Iris pigment epithelial cell (primary cell): ENCODE measurements at places on chromosomes 1 and 21.
A peak's percentile ranks its signal among the peaks of the same experiment; 100 is the strongest.

- peak; percentile 52 for DNase-seq
Measured at GRCh38 chr1:31239653-31240241, at the start of gene NKAIN1. NKAIN1 (minus strand) TSS chr1:31239887; CDS start chr1:31239547, 340 bp downstream.

DNA sequence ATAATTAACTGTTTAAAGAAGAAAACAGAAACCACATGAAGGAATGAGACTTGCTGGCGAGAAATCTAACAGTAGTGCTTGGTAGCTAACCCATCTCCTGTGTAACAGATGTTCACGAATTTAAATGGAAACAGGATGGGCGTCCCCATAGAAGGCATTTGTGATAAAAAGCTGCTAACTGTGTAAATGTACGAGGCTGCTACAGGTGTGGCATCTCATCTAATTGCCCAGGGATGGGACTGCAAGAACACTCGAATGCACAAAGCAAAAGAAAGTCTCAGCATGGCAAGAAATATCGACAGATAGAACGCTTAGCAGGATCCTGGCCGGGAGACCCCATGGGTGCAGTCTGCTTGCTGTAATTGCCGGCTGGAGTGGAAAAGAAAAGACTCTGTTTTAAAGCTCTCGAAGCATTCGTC is 112.7 kb downstream of the RUNX1 start:
- DNase-seq = no peak

DNA sequence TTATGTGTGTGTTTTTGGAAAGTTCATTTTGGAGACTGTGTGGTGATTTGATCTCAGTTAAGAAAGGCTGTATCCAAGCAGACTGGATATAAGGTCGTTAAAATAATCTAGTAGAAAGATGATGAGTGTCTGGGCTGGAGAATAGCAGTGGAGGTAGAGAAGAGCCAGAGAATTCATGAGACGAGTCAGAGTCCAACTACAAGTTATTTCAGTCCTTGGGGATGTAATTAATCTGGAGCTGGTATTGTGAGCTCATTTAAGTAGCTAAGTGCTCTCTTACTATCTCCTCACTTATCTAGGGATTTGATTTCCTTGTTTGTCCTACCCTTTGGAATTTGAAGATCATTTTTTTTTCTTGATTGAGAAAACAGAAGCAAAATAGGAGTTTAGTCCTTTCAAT is 1219.0 kb upstream of the ADGRL4 start:
- no peak for DNase-seq

GRCh38 chr21:31387560-31388186 is 43.6 kb upstream of the TIAM1 start:
- no peak for DNase-seq

GRCh38 chr21:34545079-34545884 is 33.3 kb upstream of the KCNE1 start:
- DNase-seq = peak; percentile 60

DNA sequence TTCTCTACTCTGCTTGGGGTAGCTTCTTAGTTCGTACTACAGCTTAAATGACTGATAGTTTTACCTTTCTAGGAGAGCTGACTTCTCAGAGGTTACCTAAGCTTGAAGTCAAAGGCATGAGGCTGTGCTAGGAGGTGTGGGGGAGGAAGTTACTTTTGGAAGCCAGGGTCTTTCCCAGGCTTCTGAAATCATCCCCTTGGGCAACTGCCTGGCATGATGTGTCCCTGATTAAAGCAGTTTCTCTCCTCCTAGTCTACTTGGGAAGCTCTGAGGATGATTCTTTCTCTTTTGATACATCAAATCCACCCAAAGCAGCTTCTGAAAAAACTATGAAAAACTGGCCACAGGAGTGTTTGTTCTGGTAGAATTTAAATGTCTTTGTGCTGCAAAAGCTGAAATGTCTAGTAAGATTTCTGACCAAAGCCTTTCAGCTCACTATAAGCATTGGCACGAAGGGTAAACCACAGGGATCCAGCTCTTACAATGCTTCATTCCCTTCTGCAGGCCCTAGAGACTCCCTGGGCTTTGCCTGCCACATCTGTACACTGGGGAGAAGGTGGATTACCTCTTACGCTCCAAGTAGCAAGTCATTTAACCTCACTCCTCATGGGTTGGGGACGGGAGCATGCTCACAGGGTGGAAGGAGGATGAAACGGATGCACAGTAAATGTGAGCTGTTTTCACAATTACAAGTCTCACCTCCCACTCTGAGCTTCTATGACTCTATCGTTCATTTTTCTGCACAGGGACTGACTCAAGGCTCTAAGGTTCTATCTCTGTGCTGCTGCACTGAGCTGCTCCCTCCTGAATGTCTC is 59.6 kb downstream of the RUNX1 start:
- DNase-seq = no peak

- no peak for DNase-seq
Measured at GRCh38 chr1:161074676-161075368, 5.1 kb upstream of the ARHGAP30 start.

GRCh38 chr1:178536329-178536728 is 23.4 kb downstream of the TEX35 start:
- no peak for DNase-seq
